Hypothalamus (tissue), 51 donors: ENCODE measurements at places on chromosomes 13 and 19.

GRCh38 chr13:42650506-42650905 lies 76.6 kb downstream of the TNFSF11 start:
- DNase-seq: no peak

DNA sequence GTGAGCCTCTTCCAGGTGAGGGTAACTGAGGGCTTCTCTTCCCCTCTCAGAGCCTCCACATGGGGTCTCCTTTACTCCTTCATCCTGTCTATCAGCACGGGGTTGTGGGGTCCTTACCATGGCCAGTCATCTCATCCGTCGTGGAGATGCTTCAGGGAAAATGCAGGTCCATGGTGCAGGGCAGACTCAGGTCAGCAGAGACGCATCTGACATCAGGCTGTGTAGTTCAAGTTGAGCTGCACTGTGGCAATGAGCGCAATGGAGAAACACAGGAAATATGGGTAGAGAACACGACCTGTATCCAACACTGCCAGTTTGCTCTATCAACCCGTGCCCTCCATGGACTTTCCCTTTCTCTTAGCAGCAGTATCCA lies 13.9 kb downstream of the LILRA5 start:
- DNase-seq: no peak

DNA sequence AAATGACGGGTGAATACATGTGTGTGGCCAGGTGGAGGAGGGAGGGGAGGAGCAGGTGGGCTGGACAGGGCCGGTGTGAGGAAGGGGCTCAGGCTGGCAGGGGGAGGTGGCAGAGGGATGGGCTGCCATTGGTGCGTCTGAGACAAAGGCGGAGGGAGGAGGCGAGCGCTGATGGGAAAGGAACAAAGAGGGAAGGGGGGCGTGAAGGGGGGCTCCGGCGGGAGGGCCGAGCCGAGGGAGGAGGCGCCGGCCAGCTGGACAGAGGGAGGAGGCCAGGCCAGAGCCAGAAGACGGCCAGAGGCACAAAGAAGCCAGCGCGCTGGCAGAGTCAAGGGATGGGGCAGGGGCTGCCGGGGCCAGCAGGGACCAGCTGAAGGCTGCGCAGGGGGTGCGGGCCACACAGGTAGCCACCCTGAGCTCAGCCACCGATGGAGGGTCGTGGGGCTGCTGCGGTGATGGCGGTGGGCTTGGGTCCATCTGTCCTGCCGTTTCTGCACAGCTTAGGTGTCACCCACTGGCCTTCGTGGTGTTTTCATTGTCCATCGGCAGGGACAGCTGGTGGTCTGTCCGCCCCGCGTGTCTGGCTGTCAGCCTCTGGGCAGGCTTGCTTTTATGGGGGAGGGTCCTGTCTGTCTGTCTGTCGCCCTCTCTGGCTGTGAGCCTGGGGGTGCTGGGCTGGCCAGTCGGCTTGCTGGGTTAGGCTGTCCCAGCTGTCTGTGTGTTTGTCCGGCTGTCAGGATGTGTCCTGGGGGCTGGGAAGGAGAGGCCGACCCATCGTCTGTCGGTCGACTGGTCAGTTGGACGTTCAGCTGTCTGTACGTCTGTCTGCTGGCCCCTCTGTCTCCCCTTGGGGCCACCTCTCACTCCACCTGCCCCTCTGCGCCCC lies 2.2 kb downstream of the APC2 start:
- peak; percentile 88 for DNase-seq

DNA sequence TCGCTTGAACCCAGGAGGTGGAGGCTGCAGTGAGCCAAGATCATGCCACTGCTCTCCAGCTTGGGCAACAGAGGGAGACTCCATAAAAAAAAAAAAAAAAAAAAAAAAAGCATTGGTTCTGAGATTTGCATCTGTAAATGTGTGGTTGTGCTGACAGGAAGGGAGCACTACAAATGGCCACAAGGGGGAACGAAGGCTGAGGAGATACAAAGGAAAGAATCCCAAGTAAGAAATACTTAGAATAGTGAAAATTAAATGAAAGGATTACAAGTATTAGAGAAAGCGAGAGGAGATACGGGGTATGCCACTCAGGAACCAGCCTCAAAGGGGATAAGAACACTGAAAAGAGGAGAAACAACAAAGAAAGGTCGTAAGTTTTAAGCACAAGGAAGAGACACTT lies 284.9 kb downstream of the KLF12 start:
- DNase-seq: no peak

DNA sequence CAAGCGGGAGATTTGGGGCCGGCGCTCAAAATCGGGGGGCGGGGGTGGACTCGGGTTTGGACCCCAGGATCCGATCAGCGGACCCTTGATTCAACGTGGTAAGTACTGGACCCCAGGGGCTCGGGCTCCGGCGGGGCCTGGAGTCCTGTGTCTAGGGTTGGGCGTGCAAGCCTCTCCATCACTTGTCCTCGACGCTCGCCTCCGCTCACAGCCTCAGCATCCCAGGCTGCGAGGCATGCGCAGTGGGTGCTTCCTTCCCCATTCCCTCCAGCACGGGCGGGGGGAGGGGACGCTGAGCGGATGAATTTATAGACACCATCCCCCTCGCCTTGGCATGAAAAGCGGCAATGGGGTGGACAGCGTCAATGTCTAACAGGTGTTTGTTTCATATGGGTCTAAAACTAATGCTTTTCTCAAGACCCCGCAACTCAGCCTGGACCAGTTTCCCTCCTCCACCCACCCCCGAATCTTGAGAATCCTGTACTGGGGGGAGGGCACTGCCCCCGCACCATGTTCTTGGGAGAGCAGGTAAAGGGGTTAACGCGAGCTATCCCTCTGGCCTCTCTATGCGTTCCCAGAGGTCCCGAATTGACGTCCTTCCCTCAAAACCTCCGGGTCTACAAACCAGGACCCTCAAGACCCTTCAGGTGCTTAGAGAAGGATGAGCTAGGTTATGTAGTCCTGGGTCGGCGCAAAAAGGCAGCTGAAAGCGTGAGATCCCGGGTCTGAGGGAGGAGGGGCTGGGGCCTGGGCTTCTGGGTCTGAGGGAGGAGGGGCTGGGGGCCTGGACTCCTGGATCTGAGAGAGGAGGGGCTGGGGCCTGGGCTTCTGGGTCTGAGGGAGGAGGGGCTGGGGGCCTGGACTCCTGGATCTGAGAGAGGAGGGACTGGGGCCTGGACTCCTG lies 579 bp downstream of the CPT1C start:
- DNase-seq: peak; percentile 47

- DNase-seq: no peak
Measured at GRCh38 chr13:52348983-52349780, 56.8 kb downstream of the THSD1 start.

DNA sequence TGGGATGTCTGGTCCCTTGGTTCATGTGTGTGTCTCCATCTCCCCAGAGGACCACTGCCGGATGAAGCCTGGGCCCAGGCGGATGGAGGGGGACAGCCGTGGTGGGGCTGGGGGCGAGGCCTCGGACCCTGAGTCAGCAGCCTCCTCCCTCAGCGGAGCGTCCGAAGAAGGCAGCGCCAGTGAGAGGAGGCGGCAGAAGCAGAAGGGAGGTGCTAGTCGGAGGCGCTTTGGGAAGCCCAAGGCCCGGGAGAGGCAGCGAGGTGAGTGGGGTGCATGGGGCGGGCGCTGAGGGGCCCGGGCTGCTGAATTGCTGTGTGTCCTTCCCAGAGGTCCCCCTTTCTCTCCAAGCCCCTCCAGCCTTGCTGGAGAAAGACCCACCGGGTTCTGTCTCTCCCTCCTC lies 3.2 kb downstream of the CCDC106 start:
- no peak for DNase-seq

GRCh38 chr19:38946229-38947010 lies 15.7 kb downstream of the MRPS12 start:
- DNase-seq: no peak

GRCh38 chr13:105410602-105411001 lies 1124.9 kb downstream of the EFNB2 start:
- DNase-seq: peak; percentile 0

DNA sequence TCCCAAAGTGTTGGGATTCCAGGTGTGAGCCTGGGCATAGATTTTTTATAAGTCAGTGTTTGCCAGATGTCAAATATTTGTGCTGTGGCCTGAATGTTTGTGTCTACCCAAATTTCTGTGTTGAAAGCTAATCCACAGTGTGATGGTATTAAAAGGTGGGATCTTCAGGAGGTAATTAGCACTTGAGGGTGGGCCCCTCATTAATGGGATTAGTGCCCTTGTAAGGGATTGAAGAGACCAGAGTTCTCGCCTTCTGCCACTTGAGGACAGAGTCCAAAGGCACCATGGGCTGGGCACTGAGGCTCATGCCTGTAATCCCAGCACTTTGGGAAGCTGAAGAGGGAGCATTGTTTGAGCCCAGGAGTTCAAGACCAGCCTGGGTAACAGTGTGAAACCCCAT lies 9.7 kb upstream of the FBXO17 start:
- DNase-seq: no peak

- no peak for DNase-seq
Measured at GRCh38 chr13:44758630-44759383, 182.7 kb upstream of the TSC22D1 start.

DNA sequence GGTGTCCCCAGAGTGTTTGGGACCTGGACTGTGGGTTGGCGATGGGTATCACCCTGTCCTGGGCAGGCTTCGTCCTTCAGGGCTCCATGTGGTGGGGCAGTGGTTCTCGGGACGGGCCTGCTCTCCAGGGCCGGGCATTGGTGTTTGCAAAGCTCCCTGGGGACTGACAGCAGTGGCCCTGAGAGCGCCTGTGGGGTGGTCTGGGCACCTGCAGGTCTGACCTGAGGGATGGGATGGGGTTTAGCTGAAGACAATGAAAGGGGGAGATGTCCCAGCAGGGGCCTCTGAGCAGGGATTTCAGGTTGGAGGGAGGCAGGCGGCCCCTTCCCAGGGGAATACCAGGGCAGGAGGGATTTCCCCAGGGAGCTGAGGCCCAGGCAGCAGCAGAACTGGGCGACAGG lies 68.3 kb upstream of the MCF2L start:
- no peak for DNase-seq

GRCh38 chr19:9128171-9128570 lies 1.4 kb upstream of the OR7G3 start:
- DNase-seq: no peak

- DNase-seq: no peak
Measured at GRCh38 chr19:39843919-39844793, 2.0 kb downstream of the FBL start.

DNA sequence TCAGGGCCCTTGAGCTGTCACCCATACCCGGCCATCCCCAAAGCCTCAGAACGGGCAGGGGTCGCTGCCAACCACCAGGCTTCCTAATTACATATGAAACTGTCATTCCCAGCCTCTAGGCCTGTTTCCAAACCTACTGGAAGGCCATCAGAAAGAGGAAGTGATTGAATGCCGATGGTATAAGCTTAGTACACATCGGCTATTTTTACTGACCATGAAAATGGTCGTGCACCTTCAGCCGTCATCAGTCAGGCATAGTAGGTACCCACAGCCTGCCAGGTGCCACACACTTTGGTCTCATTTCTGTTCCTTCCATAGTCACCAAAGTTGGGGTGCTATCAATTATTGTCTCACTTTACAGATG lies 10.2 kb downstream of the KRI1 start:
- DNase-seq: no peak

- no peak for DNase-seq
Measured at GRCh38 chr13:71866335-71867130, 471 bp downstream of the DACH1 start.

DNA sequence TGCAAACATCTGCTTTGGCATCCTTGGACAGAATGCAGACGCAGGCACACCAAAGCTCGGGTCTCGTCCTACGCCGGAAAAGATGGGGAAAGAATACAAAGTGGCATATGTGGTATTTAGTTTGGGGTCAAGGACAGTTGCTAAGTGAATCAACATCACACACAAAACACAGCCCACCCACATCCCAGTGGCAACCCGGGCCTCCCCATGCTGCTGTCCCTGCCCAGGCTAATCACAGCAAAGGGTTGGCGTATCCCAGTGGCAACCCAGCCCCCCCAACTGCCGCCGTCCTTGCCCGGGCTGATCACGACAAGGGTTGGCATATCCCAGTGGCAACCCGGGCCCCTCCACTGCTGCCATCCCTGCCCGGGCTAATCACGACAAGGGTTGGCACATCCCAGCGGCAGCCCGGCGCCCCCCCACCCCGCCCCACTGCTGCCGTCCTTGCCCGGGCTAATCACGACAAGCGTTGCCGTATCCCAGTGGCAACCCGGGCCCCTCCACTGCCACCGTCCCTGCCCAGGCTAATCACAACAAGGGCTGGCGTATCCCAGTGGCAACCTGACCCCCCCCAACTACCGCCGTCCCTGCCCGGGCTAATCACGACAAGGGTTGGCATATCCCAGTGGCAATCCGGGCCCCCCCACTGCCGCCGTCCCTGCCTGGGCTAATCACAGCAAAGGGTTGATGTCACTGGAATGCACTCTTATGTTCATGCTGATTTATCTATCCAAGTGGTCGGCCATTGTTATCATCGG lies 167.8 kb upstream of the SOX1 start:
- DNase-seq: no peak

GRCh38 chr13:46178821-46179220 lies 3.2 kb downstream of the LCP1 start:
- DNase-seq: no peak

DNA sequence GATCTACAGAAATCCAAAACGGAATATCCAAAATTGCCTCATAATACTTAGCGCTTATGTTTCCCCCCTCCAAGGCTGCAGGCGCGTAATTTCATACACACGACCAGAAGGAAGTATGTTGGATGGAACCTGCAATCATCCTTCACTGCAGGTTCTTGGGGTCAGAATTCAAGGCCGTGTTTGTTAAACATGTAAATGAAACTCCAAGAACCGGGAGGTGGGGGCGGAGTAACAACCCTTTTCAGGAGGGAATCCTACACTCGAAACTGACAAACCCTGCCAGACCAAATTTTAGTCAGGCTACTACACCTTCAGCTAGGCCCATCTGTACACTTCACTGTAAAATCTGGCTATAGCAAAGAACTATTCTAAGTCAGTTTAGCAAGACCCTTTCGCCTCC lies 1.3 kb downstream of the ZNF607 start:
- no peak for DNase-seq

DNA sequence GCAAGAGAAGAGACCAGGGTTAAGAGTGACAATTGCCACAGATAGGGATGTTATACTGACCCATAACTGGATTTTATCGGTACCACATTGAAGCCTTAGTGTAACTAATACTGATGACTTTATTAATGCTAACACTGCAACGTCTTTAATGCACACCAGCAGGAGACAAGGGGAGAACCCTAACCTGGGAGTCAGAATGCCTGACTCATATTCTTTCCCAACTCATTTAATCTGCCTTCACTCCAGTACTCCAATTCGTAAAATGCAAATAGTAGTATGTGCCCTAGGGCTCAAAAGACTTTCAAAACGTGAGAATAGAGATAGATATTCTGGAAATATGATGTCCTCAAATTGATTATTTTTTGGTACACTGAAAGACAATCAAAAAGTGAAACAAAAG lies 62.4 kb downstream of the GPC6 start:
- no peak for DNase-seq

GRCh38 chr13:52421216-52421615 lies 15.2 kb upstream of the THSD1 start:
- no peak for DNase-seq
